Gastroesophageal sphincter (tissue), 4 donors: ENCODE measurements at places on chromosomes 4 and X. TPM values are rescaled to one million over a fixed set of nuclear protein-coding genes. Genes with fewer than 3 reads are reported as not detected.

The SYN1 gene
- 0.27 TPM for total RNA-seq

The SUV39H1 gene
- 3.4 TPM for total RNA-seq

DNA sequence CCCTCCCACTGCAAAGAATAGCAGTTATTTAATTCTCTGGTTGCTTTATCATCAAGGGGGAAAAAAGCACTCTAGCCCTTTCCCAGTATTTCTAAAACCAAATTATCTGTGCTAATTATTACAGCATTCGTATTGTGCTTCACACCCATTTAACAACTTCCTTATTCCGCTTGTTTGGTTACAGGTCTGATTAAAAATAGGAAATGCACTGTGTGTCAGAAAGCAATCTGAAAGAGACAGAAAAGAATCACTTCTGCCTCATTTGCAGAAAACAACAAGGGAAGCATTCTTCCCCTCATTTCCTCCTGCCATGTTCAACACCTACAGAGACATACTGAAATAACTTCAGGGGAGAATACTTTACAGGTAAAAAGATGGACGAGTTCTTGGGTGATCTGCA, 114.9 kb upstream of the MAP3K15 start:
- ATAC-seq, result no peak

DNA sequence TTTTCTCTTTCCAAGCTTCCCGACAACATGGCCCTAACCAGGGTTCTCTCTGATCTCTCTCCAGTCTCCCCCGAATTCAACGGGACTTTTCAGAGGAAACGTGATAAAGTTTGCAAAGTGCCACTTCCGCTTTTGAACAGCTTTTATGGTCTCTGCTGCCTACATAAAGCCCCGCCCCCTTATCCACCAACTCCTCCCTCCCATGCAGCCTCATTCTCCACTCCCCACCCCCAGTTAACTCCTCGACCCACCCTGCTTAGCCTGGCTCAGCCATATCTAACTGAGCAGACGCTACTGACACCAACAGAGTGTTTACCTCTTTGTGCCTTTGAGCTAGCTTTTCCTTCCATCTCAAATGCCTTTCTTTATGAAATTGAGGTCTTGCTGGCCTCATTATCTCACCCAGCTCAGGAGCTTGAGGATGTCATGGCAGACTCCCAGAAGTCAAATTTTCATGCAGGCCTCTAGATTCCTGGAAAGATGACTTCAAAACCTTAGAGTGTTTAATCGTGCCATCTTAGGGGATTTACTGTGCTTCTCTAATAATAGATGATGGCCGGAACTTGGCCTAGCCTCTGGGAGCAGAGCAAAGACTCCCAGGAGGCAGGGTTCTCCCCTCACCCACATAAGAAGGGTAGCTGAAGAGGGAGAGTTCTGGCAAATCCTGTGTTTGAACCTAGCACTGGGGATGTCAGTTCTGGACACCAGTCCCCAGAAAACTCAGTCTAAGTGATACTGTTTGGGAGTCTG, 606.0 kb downstream of the BCOR start:
- ATAC-seq, result no peak

DNA sequence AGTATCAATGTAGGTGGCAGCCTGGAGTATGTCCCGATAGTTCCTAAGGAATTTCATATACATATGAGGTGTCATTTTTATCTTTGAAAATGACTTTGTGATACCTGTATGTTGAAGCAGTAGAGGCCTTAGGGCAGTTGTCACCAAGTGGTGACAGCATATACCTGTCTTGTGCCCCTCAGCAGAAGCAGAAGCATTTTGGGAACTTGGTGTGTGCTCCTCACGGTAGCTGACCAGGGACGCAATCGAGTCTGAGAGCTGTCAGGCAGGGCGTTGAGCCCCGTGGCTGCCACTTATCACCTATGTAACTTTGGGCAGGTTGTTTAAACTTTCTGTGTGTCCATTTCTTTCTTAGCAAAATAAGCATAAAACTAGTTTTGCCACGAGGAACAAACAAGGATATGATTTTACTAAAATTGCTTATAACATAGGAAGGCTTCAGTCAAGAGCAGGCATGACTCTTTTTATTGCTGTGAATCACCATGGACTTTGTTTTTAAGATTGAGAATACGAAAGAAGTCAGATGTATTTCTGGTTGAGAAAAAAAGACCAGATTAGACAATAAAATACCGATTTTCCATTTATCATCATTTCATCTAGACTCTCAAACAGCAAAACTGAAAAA, 161.5 kb downstream of the CPE start:
- ATAC-seq, result no peak

DNA sequence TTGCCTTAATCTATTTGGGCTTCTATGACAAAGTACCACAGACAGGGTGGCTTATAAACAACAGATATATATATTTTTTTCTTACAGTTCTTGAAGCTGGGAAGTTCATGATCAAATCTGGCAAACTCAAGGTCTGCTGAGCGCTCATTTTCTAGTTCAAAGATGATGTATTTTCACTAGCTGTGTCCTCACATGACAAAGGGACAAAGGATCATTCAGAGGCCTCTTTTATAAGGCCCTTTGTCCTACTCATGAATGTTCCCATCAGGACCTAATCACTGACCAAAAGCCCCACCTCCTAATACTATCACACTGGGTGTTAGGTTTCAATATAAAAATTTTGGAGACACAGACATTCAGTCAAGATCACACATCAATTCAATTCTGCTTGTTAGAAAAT, 2025.2 kb downstream of the PCDH7 start:
- no peak for ATAC-seq

DNA sequence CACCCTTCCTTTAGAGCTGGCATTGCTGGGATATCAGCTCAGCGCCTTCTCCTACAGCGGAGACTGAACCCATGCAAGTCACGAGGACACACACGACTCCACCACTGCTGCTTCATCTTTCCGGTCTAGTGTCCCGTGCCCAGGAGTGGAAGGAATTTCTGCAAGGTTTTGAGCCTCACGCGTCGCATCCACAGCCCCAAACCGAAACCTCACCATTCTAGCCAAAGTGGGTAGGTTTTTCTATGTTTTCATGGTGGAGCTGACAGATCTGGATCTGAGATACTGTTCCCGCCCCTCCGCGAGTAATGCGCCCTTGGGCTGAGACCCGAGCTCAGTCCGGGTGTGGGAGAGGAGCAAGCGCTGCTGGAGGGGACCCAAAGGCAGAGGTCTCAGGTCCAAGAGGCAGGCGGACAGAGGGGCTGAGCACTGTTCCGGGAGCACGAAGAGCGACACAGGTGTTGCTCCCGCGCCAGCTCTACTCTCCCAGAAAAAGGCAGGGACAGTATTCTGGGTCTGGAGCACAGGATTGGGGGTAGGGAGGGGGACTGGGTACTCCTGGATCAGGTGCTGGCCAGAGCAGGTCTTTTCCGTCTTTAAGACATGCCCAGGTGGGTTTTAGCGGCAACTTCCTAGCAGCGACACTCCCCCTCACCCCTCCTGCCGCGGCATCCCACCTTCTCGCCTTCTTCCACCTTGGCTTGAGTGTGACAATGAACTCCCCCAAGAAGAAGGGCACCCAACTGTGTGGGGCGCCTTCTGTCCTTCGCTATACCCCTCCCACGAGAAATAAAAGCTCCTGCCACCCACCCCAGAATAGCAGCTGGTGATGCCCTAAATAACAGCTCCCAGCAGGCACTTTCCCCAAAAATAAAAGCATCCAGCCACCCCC, 1.8 kb downstream of the EPHA5 start:
- ATAC-seq, result no peak

DNA sequence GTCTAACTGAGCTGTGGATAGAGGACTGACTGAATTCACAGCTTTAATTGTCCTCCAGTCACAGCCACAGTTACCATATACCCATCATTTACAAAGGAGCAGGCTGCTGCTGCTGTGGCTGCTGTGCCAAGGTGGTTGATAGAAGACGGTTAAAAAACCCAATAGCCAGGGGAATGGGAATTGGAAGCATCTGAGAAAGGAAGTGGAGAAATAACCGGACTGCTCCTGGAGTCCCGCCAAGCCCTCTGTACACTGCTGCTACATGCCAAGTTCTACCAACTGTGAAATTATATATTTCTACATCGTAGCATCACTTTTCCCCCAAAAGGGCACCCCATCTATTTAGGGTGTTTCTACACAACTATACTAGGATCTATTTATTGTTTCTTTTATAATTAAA, 279.7 kb upstream of the ARX start:
- no peak for ATAC-seq

DNA sequence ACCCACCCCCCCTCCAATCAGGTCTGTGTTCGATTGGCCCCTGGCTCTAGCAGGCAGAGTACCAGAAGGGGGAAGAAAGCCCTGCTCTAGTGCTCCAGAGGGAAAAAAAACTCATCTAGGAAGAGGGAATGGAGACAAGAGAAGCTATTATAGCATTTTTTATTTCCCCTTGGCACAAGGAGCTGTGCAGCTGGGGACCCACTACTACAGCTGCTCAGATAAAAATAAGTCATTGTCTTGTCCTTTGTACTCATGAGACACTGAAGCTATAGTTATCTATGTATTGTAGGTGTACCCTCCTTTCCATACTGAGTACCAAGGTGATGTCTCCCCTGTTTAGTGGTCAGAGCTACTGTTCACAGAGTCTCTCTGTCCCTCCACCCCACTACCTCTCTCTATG, 14.3 kb downstream of the CCDC160 start:
- no peak for ATAC-seq

GRCh38 chrX:43836435-43837184, 45.6 kb downstream of the MAOB start:
- ATAC-seq, result no peak

DNA sequence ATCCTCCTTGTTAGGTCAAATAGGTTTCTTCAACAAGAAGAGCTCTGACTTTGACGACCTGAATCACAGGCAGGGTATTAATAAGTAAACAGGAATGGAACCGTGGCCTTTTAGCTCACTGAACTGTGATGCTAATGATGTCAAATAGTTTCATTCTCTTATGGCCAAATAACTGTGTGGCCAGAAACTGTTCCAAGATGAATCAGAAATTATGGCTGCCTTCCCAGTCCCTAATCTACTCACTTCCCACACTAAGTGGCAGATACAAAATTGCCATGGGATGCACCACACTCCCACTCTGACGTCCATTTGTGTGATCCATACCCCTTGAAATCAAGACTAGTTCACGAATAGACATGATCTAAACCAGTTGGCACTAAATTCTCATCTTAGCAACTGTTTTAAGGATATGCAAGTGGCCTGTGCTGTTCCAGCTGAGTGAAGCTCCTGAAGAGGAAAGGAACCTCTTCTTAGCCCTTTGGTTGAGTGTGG, 455.4 kb downstream of the IL15 start:
- ATAC-seq, result peak; percentile 73

GRCh38 chrX:48899078-48899410, 1.3 kb downstream of the PQBP1 start:
- no peak for ATAC-seq

DNA sequence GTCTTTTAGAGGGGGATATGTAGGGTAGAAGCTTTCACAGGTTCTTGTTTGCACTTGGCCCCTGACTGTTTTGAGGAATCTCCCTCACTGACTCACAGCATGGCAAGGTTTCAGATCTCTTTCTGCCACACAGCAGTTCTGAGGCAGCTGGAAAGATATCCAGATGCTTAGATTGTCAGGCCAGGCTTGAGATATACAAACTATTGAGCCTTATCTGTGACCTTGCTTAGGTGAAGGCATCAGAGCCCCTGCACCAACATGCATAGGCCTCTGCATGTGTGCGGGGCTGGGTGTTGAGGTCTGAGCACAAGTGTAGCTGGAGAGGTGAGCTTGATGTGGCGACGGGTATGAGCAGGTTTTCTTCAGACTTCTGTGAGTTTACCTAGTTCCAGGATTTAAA, 80.9 kb upstream of the MSANTD1 start:
- ATAC-seq, result no peak
